A549 treated with dexamethasone at 1 μM for 4 hours (cell line): ENCODE measurements at places on chromosomes 11 and 22. TPM values are rescaled to one million over a fixed set of nuclear protein-coding genes. Genes with fewer than 3 reads are reported as not detected.

Gene FAM227A
- total RNA-seq: 0.47 to 0.68 TPM (median 0.62 TPM) in 5 replicates

Gene TSGA10IP
- not detected in 5 replicates for total RNA-seq

Gene MUC2
- 0.03 to 0.40 TPM (median 0.13 TPM) in 5 replicates for total RNA-seq

Gene NAALADL1
- total RNA-seq: 0.18 TPM in 1 of 5 replicates, not detected in the others

Gene SCARF2
- total RNA-seq: 0.73 to 1.2 TPM (median 0.82 TPM) in 5 replicates

Gene CECR2
- total RNA-seq: 0.06 to 0.13 TPM (median 0.09 TPM) in 5 replicates

Gene PAMR1
- 0.02 to 0.03 TPM in 2 of 5 replicates, not detected in the others for total RNA-seq

Gene TREH
- not detected in 5 replicates for total RNA-seq

Gene GGTLC2
- not detected in 5 replicates for total RNA-seq

Gene BDNF
- 7.8 to 9.5 TPM (median 9.1 TPM) in 5 replicates for total RNA-seq

Gene TMA7B
- not detected in 5 replicates for total RNA-seq
